Left lung (tissue), 14 donors: ENCODE measurements at places on chromosomes 1 and 21. TPM values are rescaled to one million over a fixed set of nuclear protein-coding genes. Genes with fewer than 3 reads are reported as not detected.

Gene KRTAP19-3
- total RNA-seq: not detected

- DNase-seq: no peak
- H3K36me3 ChIP-seq: no peaks in the 10 kb centered on the region
- no peak overlapping the region for H3K4me3 ChIP-seq
- no peaks in the 10 kb centered on the region for H3K27me3 ChIP-seq
Measured at GRCh38 chr1:55813618-55814017, 598.5 kb upstream of the USP24 start.

- no peak overlapping the region for H3K27ac ChIP-seq
- H3K4me3 ChIP-seq: no peak overlapping the region
- no peaks in the 10 kb centered on the region for H3K27me3 ChIP-seq
- no peak for DNase-seq
- H3K36me3 ChIP-seq: peaks cover 6% of the 10 kb centered on the region
- peaks cover 51% of the 10 kb centered on the region for H3K4me1 ChIP-seq
Measured at GRCh38 chr1:229553621-229554130, 4.8 kb downstream of the ABCB10 start.

DNA sequence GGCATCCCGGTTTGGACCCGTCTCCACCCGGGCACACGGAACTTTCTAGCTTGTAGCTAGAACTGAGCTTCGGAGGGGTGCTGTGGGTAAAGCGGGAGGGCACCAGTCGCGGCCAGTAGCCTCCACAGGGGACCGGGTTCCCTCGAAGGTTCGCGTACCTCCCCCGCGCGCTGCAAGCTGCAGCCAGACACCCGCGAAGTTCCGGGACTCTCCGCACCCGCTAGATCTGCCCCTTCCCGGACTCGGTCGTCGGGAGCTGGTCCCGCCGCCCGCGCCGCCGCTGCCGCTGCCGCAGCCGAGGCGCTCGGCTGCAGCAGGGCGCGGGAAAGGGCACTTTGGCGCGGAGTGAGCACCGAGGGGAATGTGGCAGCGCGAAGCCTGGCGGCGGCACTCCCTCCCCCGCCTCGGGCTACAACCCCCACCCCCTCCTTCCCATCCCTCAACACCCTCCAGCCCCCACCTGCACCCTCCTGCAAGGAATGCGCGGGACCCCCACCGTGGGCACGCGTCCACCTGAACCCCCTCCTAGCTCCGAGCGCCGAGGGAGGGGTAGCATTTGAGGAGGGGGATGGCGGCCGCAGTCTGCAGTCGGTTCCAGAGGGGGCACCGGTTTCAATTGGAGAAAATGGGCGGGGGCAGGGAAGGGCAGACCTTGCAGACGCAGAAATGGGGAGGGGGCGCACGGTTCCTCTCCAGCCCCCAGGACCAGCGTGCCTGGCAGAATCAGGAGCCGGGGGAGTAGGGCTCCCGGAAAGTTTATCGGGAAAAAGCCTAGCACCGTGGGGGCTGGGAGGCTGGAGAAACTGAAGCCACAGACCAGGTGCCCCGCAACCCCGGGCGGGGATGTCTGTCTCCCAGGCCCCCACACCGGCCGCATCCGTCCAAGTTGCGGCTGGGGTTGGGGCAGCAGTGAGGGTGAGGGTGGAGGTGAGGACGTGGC is 968 bp downstream of the CSMD2 start:
- no peak for DNase-seq
- peaks cover 11% of the 10 kb centered on the region for H3K4me1 ChIP-seq
- no peak overlapping the region for H3K27ac ChIP-seq

DNA sequence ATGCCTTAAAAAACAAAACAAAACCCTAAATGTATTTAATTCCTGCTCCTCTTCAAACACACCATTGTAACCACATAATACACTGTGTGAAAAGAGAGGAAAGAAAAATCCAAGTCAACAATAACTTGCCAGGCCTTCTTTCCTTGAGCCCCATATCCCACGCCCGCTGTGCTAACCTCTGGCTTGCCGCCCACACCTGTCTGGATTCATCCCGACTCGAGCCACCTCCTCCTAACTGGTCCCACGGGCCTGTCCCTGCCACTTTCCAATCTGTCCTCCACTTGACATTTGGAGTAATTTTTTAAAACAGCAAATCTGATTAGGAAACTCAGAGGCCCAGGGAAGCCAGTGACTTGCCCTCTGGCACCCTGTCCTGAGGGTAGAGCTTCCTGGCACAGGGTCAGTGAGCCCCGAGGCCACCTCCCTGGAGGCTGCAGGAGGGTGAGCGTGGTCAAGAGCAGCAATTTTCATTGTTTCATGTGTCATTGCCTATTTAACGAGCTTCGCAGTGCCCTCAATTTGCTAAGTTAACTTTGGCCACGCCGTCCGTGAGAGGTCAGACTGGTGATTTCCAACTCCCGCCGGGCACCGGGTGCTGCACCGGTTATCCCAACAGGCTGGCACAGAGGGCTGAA is 54.1 kb downstream of the B3GALT5 start:
- no peak overlapping the region for H3K4me3 ChIP-seq
- H3K36me3 ChIP-seq: no peaks in the 10 kb centered on the region

Gene ST6GALNAC5
- 10.9 TPM for total RNA-seq

DNA sequence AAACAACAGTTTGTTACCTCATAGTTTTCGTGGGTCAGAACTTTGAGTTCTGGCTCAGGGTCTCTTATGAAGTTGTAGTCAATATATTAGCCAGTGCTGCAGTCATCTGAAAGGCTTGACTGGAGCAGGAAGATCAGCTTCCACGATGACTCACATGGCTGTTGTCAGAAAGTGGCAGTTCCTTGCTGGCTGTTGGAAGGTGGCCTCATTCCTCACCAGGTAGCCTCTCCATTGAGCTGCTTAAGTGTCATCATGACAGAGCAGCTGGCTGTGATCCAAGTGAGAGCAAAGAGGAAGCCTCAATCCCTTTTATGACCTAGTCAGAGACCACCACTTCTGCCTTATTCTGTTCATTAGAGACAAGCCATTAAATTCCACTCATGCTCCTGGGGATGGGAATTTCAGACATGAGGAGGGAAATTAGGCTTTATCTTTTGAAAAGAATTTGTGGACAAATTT is 5.6 kb downstream of the OSBPL9 start:
- H3K36me3 ChIP-seq: no peaks in the 10 kb centered on the region
- no peaks in the 10 kb centered on the region for H3K27me3 ChIP-seq
- no peak overlapping the region for H3K4me3 ChIP-seq
- H3K27ac ChIP-seq: peak overlapping the region; percentile 51

- no peak overlapping the region for H3K4me3 ChIP-seq
- H3K36me3 ChIP-seq: peaks cover 24% of the 10 kb centered on the region
- no peaks in the 10 kb centered on the region for H3K27me3 ChIP-seq
- H3K27ac ChIP-seq: no peak overlapping the region
- no peaks in the 10 kb centered on the region for H3K4me1 ChIP-seq
- DNase-seq: no peak
Measured at GRCh38 chr1:214318356-214318755, 37.4 kb downstream of the SMYD2 start.

Gene DNAJC11
- total RNA-seq: 37.7 TPM

DNA sequence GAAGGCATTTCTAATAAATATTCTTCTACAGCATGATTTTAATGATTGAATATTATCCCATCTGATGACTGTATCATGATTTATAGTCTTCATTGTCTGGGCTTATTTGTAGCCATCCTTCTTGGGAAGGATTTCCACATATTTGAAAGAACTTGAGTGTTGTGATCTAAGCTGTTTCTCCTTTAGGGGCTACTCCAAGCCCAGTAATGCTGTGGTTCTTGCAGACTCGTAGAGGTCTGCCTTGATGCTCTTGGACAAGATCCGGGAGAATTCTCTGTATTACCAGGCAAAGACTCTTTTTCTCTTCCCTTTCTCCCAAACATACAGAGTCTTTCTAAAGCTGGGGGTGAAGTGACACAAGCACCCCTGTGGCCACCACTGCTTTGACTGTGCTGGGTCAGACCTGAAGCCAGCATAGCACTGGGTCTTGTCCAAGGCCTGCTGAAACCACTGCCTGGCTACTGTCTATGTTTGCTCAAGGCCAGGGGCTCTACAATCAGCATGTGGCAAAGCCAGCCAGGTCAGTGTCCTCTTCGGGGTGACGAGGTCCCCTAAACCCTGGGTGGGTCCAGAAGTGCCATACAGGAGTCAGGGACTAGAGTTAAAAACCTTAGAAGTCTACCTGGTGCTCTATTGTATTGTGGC is 107.4 kb downstream of the GIPC2 start:
- H3K4me1 ChIP-seq: no peaks in the 10 kb centered on the region
- H3K36me3 ChIP-seq: no peaks in the 10 kb centered on the region
- no peaks in the 10 kb centered on the region for H3K27me3 ChIP-seq
- no peak overlapping the region for H3K4me3 ChIP-seq

GRCh38 chr1:202233804-202234203 is 40.2 kb downstream of the LGR6 start:
- H3K27me3 ChIP-seq: no peaks in the 10 kb centered on the region
- H3K36me3 ChIP-seq: no peaks in the 10 kb centered on the region
- H3K27ac ChIP-seq: no peak overlapping the region
- no peaks in the 10 kb centered on the region for H3K4me1 ChIP-seq
- H3K4me3 ChIP-seq: no peak overlapping the region

Gene GPX7
- 12.6 TPM for total RNA-seq

DNA sequence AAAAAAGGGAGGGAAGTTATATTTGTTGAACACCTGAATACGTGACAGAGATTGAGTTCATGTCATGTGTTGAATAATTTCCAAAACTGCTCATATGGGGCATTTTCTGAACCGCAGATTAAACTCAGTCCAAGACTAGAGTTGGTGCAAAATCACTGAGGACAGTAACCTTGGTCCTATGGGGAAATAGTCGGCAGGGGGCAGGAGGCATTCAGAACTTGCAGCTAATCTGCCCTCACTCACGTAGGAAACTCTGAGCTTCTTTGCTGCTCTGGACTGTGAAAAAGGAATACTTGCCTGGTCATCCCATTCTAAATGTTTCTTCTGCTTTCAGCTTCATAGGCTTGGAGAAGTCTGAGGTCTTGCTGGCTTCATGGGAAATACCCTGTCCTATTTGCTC is 228.3 kb upstream of the ZP4 start:
- H3K27me3 ChIP-seq: no peaks in the 10 kb centered on the region
- no peaks in the 10 kb centered on the region for H3K36me3 ChIP-seq
- DNase-seq: no peak
- H3K4me3 ChIP-seq: no peak overlapping the region

DNA sequence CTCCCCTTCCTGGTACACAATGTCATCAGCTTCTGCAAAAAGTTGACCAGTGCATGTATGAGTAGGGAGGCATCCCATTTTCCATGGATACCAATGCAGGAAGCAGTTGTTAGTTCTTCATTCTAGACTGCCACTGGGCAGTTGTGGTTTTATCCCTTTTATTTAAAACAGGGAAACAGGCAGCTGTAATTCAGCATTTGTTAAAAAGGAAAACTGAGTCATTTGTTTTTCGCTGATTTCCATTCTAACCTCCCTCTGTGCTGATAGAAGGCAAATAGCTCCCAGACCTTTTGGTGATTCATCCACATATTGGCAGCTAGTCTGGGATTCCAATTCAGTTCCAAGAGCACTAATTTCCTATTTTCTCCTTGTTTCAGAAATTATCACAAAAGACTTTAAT is 21.1 kb upstream of the ABCA4 start:
- no peak overlapping the region for H3K4me3 ChIP-seq
- H3K36me3 ChIP-seq: no peaks in the 10 kb centered on the region
- H3K4me1 ChIP-seq: no peaks in the 10 kb centered on the region
- no peaks in the 10 kb centered on the region for H3K27me3 ChIP-seq
- DNase-seq: no peak

GRCh38 chr1:217315346-217315745 is 315.5 kb downstream of the GPATCH2 start:
- no peaks in the 10 kb centered on the region for H3K36me3 ChIP-seq
- no peak overlapping the region for H3K4me3 ChIP-seq
- DNase-seq: no peak
- H3K4me1 ChIP-seq: no peaks in the 10 kb centered on the region
- no peak overlapping the region for H3K27ac ChIP-seq

GRCh38 chr1:21901473-21901847 is 35.6 kb downstream of the HSPG2 start:
- H3K36me3 ChIP-seq: no peaks in the 10 kb centered on the region
- H3K4me3 ChIP-seq: no peak overlapping the region
- no peak for DNase-seq
- H3K27ac ChIP-seq: peak overlapping the region; percentile 26
- H3K27me3 ChIP-seq: no peaks in the 10 kb centered on the region

DNA sequence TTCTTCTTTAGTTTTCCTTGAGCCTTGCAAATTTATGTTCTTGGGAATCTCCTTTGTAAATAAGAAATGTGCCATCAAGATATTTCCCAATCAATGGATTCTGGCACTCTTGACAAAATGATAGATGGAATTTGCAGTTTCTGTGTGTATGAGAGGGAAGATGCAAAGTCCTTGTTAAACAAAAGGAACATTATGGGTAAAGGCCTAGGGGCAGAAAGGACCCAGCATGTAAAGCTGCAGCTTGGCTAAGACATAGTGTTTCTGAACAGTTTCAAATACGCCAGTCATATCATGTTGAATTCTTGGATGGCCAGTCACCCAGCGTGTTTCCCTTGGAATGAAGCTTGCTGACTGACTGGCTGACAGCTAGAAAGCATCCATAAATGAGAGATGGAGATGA is 210.8 kb downstream of the NFIA start:
- H3K36me3 ChIP-seq: no peaks in the 10 kb centered on the region
- H3K4me3 ChIP-seq: no peak overlapping the region
- H3K27me3 ChIP-seq: no peaks in the 10 kb centered on the region
- no peak overlapping the region for H3K27ac ChIP-seq
- no peak for DNase-seq
- H3K4me1 ChIP-seq: no peaks in the 10 kb centered on the region

DNA sequence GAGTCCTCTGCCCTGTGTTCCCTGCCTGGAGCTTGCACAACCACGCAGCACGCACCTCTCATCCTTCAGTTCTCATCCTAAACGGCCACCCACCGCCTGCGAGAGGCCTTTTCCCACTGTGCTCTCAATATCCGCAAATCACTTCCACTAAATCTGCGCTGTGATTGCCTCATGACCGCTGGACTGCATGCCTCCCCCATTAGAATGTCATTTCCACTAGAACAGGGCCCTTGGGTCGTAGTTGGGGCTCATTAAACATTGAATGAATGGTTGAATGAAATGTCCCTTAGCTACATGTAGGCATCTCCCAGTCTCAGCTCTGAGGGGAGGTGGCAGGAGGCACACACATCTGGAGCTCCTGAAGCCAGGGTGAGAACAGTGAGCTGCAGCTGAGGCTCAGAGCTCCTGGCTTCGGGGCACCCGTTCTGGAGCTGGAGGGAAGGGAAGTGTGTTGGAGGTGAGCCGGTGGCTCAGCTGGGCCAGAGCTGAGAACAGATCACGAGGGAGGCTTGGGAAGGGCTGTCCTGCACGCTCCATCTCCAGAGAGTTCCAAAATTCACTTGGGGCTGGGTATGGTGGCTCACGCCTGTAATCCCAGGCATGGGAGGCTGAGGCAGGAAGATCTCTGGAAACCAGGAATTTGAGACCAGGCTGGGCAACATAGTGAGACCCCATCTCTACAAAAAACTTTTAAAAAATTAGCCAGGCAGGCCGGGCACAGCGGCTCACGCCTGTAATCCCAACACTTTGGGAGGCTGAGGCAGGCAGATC is 30.4 kb downstream of the TMEM201 start:
- H3K36me3 ChIP-seq: no peaks in the 10 kb centered on the region
- no peak for DNase-seq
- no peak overlapping the region for H3K27ac ChIP-seq
- H3K27me3 ChIP-seq: no peaks in the 10 kb centered on the region
- no peak overlapping the region for H3K4me3 ChIP-seq

GRCh38 chr1:219661464-219662092 is 48.7 kb upstream of the ZC3H11B start:
- peaks cover 11% of the 10 kb centered on the region for H3K4me1 ChIP-seq
- H3K27ac ChIP-seq: no peak overlapping the region
- no peaks in the 10 kb centered on the region for H3K36me3 ChIP-seq
- H3K27me3 ChIP-seq: peaks cover 5% of the 10 kb centered on the region
- DNase-seq: no peak
- H3K4me3 ChIP-seq: no peak overlapping the region
